ENCODE measurements at places on chromosomes 7 and 10.

DNA sequence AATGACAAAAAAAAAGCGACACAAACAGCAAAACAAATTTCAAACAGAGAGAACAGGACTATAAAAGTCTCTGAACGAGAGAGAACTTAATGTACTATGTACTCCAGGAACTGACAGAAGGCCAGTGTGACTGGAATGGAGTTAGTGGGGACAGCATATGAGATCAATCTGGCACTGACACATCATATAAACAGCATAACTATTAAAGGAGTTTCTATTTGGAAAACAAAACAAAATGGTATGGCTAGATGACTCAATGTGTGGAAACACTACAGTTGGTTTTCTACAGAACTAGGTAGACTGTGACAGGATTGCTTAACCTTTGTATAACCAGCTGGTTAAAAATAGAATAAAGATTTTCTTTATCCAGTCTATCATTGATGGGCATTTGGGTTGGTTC is 232.9 kb upstream of the KAT6B start:
- DNase-seq = no peak

DNA sequence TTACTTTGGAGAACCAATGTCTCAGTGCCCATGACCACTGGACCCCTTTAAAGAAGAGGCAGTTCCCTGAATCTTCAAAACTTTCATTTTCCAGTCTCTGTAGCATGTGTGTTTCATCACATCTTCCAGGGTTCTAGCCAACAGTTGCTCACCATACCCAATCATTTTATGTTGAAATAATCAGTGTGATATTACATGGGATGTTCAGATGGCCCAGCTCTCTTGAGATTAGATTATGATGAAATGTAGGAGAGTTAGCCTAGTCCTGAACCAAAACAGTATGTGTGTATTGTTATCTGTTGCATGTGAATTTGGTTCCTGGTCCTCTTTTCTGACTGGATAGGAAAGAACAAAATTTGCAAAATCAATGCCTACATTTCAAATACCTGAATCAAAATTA is 144.5 kb downstream of the ANKRD7 start:
- DNase-seq = no peak

GRCh38 chr10:43955978-43956377 is 307.3 kb upstream of the ZNF32 start:
- no peak for DNase-seq

DNA sequence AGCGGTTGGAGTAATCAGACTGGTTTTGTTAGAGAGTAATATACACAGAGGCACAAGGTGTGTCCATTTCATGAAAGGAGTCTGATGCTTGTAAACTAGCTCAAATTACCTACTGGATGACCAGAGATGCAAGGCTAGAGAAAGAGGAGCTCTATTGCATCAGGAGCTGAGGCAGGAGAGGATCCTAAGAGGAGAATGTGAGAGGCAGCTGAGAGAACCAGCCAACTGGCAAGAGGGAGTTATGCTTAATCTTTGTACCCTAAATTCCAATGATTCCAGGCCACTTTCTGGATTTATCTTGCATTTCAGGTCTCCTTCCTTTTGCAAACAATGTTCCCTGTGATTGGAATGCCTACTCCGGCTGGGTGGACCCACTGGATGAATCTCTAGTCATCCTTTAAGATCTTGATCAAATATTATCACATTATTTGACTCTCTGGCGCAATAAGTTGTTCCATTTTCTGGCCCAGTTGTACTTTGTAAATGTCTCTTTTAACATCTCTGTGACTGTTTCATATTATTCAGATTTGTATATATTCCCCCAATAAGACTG is 57.5 kb upstream of the PTPN12 start:
- no peak for DNase-seq

GRCh38 chr7:82185443-82185842 is 258.1 kb downstream of the CACNA2D1 start:
- DNase-seq = no peak

- DNase-seq = no peak
These were observed 75.7 kb upstream of the SFMBT2 start for GRCh38 chr10:7486528-7486927.

DNA sequence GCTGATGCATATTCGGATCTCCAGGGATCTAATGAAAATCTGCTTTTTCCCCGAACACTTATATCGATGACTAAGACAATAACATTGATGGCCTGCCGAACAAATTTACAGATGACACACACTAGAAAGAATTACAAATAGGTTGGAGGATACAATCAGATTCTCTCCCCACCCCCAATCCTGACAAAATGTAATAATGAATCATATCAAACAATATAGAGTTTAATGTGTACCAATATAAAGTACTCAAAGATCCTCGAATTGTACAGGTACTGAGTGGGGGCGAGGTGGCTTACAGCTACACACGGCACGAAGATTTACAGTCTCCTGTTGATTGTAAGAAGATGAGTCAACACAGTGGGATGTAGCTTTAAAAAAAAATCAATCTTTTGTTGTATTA is 182.7 kb upstream of the MKLN1 start:
- DNase-seq = no peak

GRCh38 chr7:55305135-55305534 is 60.0 kb upstream of the LANCL2 start:
- DNase-seq = no peak

DNA sequence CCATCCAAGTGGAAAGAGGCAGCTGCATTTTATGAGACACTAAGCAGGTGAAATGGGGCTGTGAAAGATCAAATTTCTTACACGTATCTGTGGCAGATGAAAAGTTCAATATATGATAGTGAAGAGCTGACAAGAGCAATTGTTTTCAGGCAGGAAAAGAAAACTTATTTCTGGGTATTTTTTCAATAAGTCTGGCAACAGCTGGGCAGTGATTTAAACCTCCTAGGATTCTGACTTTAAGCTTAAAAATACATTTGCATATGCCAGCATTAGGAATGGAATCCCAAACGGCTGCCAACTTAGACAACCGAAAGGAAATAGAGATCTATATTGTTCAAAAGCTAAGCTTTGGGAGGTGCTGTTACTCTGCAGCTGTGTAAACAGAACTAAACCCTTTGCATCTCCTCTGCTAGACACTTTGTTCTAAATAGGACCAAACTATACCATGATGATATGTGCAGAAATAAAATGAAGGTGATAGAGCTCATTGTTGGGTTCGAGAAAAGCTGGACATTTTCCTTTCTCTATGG is 26.1 kb downstream of the DYNC1I1 start:
- no peak for DNase-seq

All from germinal center (tissue), 1 donor.